ENCODE measurements at places on chromosomes 11 and 22. TPM values are rescaled to one million over a fixed set of nuclear protein-coding genes. Genes with fewer than 3 reads are reported as not detected.
A peak's percentile ranks its signal among the peaks of the same experiment; 100 is the strongest.

GRCh38 chr11:34284811-34285481 lies 72.9 kb downstream of the ABTB2 start:
- no peak for DNase-seq
- no peak overlapping the region for H3K4me3 ChIP-seq
- no peaks in the 10 kb centered on the region for H3K27me3 ChIP-seq

DNA sequence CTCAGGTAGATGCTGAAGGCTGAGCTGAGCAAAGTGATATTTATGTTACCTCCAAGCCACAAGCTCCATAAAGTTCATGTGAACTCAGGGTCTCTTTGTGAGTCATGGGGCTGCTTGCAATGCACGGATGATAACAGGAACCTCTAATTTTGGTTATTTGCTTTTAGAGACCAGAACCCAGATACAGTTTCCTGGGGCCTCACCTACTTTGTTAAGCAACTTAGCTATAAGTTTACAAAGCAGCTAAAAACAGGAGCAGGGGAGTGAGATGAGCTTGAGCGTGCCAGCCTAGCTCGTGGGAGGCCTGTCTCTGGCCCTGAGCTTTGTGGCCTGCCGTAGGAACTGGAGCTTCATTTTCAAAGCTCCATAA lies 29.2 kb downstream of the SREBF2 start:
- H3K4me1 ChIP-seq = no peaks in the 10 kb centered on the region
- no peaks in the 10 kb centered on the region for H3K27me3 ChIP-seq
- H3K4me3 ChIP-seq = no peak overlapping the region
- peaks cover 2% of the 10 kb centered on the region for H3K36me3 ChIP-seq
- no peak overlapping the region for H3K27ac ChIP-seq

DNA sequence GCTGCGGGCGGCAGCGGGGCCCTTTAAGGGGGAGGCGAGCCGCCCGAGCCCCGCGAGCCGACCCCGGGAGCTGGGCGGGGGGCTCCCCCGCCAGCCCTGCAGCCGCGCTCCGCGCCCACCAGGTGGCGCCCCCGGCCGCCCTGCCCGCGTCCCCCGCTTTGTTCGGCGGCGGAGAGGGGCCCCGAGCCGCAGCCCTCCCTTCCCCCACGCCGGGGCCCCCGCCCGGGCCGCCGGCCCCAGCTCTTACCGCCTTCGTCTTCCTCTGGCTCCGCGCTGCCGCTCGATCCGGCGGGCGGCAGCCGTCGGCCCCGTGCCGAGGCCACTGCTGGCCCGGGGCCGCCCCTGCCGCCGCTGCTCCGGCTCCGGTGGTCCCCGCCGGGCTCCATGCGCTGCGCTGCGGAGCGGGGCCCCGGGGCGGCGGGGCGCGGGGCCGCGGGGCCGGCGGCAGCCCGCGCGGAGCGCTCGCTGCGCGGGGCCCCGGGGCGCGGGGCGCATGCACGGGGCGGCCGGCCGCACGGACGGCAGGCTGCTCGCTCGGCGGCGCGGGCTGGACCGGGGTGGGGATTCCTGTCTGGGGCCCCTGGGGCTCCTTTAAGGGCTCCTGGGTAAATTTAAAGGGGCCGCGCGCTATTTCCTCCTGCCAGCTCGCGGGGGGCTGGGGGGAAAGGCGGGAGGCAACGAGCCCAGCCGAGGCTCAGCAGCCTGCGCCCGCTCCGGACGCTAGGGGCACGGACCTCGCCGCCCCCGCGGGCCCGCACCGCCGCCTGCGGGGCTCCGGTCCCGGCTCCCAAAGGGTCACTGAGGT lies at the start of gene ZFTA:
ZFTA (minus strand) TSS at position 539 of the 805 bp plus-strand sequence; CDS start at position 386, 153 bp downstream.
- no peaks in the 10 kb centered on the region for H3K27me3 ChIP-seq
- peak within 1 kb of the TSS; percentile 87 for H3K4me3 ChIP-seq
- H3K4me1 ChIP-seq = peaks cover 23% of the 10 kb centered on the region

DNA sequence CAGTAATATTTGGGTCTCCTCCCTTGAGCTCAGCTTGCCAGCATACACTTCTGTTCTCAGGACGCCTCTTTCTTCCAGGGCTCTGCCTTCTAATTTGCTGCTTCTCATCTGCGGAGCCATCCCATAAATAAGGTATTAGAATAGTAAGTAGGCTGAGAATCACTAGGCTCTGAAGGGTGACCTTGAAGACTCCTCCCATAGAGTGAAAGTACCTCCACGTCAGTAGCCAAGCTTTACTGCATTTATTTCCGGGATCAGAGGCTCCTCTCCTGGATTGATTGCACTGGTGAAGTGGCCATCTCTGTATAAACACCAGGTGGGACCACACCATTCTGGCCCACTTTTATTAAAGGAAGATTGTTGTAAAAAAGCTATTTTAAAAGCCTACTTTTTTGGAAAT lies 315.5 kb downstream of the FAT3 start:
- H3K36me3 ChIP-seq = no peaks in the 10 kb centered on the region
- no peak overlapping the region for H3K4me3 ChIP-seq

DNA sequence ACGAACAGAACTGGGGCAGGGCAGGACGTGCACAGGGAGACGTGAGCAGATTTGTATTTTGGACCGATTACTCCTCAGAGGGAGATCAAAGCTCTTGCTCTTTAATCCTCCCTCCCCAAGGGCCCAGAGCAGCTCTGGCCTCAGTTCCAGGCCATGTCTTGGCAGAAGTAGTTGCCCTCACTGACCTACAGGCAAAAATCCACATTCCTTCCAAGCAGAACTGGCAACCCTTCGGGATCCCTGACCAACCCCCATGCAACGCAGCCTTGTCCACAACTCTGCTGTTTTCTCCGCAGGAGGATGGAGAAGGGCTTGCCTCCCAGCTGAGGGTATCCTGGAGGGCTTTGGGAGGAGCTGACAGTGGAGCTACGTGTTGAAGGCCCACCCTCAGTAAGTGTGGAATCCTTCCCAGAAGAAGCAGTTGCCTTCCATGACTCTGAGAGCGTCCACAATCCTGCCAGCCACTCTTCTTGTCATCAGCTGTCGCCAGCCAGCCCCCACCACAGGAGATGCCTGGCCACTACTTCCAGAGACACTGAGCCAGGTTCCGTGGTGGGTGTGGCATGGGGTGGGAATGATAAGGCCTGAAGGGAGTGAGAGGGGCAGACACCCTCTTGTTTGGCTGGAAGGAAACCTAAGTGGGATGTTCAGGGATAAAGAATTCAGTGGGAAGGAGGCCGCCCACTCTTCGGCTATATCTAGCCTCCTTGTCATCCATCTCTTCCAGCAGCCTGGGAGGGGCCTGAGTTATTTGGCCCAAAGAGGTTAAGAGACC lies 68.1 kb downstream of the PDE2A start:
- no peak overlapping the region for H3K4me3 ChIP-seq
- H3K27me3 ChIP-seq = no peaks in the 10 kb centered on the region
- H3K4me1 ChIP-seq = no peaks in the 10 kb centered on the region

Gene NPAS4
- total RNA-seq = not detected

Data from thyroid gland (tissue), 4 donors.